ENCODE measurements at places on chromosomes 4 and X.
A peak's percentile ranks its signal among the peaks of the same experiment; 100 is the strongest.

DNA sequence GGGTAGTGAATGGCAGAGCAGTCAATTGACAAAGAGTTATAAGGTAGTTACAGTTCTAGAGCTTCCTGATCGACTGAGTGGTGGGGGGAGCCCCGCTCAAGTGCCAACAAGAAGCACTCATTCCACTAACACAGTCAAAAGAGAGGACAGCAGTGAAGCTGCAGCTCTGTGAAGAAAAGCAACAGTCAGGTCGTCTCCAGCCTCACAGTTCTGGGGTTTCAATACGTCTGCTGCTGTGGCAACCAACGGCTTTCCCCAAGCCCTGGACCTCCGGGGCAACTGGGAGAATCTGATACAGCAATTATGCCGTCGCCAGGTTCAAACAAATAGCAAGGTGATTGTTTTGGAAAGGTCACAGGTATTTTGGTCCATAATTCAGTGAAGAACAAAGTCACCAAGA is 30.8 kb downstream of the GPM6B start:
- no peak overlapping the region for H3K4me3 ChIP-seq
- H3K27me3 ChIP-seq = no peaks in the 10 kb centered on the region
- no peaks in the 10 kb centered on the region for H3K36me3 ChIP-seq
- H3K4me1 ChIP-seq = no peaks in the 10 kb centered on the region

GRCh38 chr4:123350191-123350544 is 46.4 kb upstream of the SPRY1 start:
- H3K4me3 ChIP-seq = no peak overlapping the region
- no peak for DNase-seq
- no peaks in the 10 kb centered on the region for H3K36me3 ChIP-seq
- H3K27ac ChIP-seq = no peak overlapping the region
- no peaks in the 10 kb centered on the region for H3K27me3 ChIP-seq

GRCh38 chr4:169818063-169818679 is 60.4 kb upstream of the HPF1 start:
- no peak overlapping the region for H3K4me3 ChIP-seq
- H3K36me3 ChIP-seq = no peaks in the 10 kb centered on the region
- no peaks in the 10 kb centered on the region for H3K27me3 ChIP-seq

DNA sequence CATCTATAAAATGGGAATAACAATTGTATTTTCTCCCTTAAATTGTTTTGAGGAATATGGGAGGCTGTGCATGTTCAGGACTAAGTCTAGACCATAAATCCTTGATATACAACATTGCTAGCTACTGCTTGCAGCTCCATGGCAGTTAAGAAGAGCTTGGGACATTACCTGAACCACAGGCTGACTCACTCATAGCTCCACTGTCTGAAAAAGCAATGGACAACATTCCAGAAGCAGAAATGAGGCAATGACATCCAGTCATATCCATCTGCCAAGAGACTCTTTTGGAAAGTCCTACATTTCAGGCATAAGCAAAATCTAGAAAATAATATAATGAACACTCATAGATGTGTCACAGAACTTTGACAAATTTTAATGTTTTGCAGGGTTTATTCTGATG is 167.3 kb upstream of the LEF1 start:
- H3K4me1 ChIP-seq = peaks cover 2% of the 10 kb centered on the region
- no peaks in the 10 kb centered on the region for H3K36me3 ChIP-seq
- no peak overlapping the region for H3K27ac ChIP-seq
- no peak overlapping the region for H3K4me3 ChIP-seq
- H3K27me3 ChIP-seq = no peaks in the 10 kb centered on the region

GRCh38 chrX:79466636-79467035 is 99.5 kb upstream of the ITM2A start:
- H3K36me3 ChIP-seq = no peaks in the 10 kb centered on the region
- H3K4me1 ChIP-seq = no peaks in the 10 kb centered on the region
- no peak overlapping the region for H3K27ac ChIP-seq
- no peak overlapping the region for H3K4me3 ChIP-seq

- no peaks in the 10 kb centered on the region for H3K27me3 ChIP-seq
- no peaks in the 10 kb centered on the region for H3K4me1 ChIP-seq
- no peak for DNase-seq
- H3K36me3 ChIP-seq = no peaks in the 10 kb centered on the region
- no peak overlapping the region for H3K27ac ChIP-seq
These were observed 140.9 kb downstream of the MAPK10 start for GRCh38 chr4:86218746-86219473.

DNA sequence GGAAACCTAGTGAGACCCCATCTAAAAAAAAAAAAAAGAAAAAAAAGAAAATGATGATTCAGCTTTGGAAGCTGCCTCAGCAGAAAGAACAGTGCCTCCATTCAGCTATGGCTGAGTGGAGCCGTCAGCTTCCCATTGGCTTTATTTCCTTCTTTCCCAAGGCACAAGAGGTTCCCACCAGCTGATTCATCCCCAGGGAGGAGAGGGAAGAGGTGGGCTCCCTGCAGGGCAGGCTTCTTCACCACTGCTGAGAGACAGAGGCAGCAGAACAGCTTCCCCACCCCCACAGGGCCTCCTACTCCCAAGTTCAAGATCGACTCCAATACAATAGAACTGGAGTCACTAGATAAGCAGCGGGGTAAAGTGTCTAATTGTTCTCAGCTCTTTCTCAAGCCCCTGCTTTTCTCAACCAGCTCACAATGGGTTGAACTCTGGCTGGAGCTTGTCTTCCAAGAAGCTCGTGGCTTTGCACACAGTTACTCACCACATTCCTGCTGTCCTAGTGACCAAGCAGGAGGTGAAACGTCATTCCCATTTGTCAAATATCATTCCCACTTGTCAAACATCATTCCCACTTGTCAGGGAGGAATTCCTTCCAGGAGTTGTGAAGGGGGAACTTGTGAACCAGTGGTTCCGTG is 47.8 kb downstream of the FHDC1 start:
- no peaks in the 10 kb centered on the region for H3K4me1 ChIP-seq
- H3K27me3 ChIP-seq = no peaks in the 10 kb centered on the region
- H3K4me3 ChIP-seq = no peak overlapping the region

- no peaks in the 10 kb centered on the region for H3K36me3 ChIP-seq
- no peak overlapping the region for H3K4me3 ChIP-seq
- no peaks in the 10 kb centered on the region for H3K4me1 ChIP-seq
These were observed 26.7 kb upstream of the CLDN34 start for GRCh38 chrX:9940421-9940820.

DNA sequence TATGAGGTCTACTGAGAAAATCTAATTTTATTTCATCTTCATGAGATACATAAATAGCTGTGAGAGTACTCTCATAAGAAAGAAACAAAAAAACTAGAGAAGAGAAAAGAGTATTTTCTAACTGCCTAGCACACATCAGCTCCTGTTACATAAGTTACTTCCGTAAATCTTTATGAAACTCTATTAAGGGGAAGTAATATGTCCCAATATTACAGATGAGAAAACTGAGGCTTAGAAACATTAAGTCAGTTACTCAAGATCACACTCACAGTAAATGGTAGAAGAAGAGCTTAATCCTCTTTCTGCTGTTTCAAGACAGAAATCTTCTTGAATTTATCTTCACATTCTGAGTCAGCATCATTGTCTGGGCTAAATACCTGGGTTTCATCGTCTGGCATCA is 164.1 kb downstream of the DTHD1 start:
- no peak for DNase-seq
- H3K4me3 ChIP-seq = no peak overlapping the region
- H3K27me3 ChIP-seq = no peaks in the 10 kb centered on the region
- H3K4me1 ChIP-seq = no peaks in the 10 kb centered on the region
- no peaks in the 10 kb centered on the region for H3K36me3 ChIP-seq
- no peak overlapping the region for H3K27ac ChIP-seq

DNA sequence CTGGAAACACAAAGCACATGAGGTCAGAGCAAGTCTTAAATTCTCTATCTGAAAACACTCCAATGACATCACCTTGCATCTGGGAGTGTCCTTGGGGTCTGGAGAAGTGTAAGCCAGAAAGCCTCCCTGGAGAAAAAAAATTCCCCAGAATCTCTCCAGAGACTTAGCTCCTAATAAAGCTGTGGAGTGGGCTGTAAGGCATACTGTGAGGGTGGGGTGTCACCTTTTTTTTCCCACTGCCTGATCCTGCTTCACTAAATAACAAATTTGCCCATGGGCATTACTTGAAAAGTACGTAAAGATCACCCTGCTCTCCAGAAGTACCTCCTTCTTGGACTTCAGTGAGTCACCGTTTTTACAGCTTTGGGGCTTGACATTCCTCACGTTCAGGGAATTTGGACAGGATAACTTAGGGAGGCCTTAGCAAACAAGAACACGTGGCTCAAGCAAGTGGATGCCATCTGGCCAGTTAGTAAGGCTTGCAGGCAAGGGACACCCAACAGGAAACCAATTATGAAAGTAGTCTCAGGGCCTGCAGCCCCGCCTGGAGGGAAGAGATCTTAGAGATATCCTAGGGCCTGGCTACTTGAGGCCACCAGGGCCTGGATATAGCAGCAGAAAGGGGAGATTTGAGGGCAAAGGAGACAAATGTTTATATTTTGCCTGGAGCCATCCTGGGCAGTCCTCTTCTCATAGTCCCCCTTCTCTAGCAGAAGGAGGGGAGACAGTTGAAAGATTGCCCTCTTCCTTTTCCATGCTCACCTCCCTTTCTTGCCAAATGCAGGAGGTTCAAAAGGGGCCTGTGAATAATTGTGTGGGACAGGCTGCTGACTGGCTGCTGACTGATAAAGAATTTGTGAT is 60.1 kb upstream of the PLAC1 start:
- DNase-seq = peak; percentile 86
- H3K27me3 ChIP-seq = no peaks in the 10 kb centered on the region
- H3K27ac ChIP-seq = peak overlapping the region; percentile 5
- no peaks in the 10 kb centered on the region for H3K4me1 ChIP-seq

GRCh38 chr4:1417522-1418390 is 11.5 kb upstream of the NKX1-1 start:
- DNase-seq = no peak
- no peaks in the 10 kb centered on the region for H3K36me3 ChIP-seq
- H3K27ac ChIP-seq = no peak overlapping the region

DNA sequence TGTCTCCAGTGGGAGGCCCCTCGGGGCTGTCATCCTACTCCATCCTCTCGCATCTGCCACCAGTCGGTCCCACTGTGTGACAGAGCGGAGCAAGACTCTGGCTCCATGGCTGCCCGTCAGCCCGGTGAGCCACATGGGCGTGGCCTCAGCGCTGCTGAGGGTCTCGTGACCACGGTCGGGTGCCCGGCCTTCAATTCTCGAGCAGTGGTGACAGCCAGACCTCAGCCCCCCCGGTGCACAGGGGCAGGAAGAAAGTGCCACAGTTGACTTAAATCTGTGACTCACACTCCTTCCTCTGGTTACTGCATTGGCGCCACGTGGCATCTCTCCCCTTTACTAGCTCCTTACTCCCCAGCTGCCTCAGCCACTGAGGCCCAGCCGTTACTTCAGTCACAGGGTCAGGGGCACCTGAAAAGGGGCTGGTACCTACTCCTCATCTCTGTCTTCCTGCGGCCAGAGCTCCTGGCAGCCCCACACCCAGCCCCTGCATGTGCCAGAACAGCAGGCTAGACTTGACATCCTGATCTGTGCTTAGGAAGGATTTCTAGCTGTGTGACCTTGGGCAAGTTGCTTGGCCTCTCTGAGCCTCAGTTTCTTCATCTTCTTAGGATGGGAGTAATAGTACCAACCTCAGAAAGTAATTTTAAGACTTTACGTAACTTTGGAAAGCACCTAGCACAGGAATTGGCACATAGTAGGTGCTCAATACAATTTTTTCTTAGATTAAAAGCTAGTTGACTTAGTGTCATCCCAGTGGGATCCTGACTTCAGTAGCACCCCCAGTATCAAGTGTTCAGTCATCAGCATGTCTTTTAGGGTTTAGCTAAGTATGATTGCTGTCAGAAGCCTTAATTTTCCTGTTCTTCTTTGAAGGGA is 66.1 kb downstream of the TNIP2 start:
- H3K27me3 ChIP-seq = no peaks in the 10 kb centered on the region
- H3K4me3 ChIP-seq = no peak overlapping the region
- no peak for DNase-seq
- H3K4me1 ChIP-seq = no peaks in the 10 kb centered on the region

All from upper lobe of left lung (tissue), 6 donors.